CD14-positive monocyte (primary cell): ENCODE measurements at places on chromosomes 12 and 14.

DNA sequence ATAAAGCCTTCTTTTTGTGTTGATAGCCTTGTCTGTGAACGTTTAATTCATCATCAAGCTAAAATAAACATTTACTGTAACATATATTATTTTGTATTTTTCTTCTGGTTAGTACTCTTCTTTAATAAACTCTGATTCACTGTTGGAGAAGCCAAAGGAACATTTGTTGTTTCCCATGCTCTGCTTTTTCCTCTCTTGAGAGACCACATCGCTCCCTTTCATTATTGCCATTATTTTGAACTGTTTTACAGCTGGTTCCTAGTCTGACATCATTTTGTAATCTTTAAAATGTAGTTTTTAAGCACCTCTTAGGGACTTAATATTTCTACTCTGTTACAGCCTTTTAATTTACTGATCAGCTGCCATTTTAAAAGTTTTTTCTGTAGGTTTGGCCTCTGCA lies 301.8 kb downstream of the NPAS3 start:
- DNase-seq: no peak

DNA sequence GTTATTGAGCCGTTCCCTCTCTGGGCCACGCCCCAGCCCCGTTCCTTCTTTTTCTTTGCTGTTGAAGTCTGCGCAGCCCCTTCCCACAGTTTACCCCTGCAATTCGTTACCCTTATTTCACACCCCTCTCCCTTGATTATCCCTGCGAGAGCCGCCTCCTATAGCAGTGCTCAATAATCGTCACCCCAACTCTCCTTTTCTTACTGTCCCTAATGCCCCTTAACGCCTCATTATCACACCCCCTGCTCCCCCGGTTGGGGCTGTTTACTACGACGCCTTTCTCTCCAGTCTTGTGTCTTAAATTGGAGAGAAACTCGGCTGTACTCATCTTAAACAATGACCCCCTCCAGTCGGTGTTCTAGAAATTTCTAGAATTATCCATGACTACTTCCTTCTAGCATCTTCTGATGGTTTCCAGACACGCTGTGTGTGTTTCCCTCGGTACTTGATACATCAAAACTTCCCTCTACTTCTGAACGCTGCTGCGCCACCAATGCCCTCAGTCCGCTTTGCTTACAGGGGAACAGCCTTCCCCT lies 713 bp upstream of the FBXL14 start:
- DNase-seq: peak; percentile 35

- DNase-seq: peak; percentile 19
Measured at GRCh38 chr14:23154964-23155587, 28.4 kb downstream of the SLC7A8 start.

- DNase-seq: no peak
Measured at GRCh38 chr14:66606826-66607225, 98.9 kb downstream of the GPHN start.

- peak; percentile 81 for DNase-seq
Measured at GRCh38 chr12:75979181-75979580, 52.4 kb downstream of the PHLDA1 start.

DNA sequence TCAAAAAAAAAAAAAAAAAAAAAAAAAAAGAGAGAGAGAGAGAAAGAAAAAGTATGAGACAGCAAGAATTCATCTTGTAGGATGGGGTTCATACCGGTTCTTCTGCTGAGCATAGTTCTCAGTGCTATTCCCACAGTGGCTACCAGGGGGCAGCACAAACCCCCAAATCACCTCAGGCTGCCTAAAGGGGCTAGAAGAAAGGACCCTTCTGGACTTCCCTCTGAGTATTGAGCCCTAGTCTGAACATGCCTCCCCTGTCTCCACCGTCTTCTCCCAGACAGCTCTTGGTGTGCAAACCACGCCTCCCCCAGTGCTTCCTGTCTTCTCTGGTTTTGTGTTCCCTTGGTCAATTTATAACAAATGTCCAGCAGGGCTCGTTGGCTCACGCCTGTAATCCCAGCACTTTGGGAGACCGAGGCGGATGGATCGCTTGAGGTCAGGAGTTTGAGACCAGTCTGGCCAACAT lies 31.3 kb upstream of the SMUG1 start:
- no peak for DNase-seq

DNA sequence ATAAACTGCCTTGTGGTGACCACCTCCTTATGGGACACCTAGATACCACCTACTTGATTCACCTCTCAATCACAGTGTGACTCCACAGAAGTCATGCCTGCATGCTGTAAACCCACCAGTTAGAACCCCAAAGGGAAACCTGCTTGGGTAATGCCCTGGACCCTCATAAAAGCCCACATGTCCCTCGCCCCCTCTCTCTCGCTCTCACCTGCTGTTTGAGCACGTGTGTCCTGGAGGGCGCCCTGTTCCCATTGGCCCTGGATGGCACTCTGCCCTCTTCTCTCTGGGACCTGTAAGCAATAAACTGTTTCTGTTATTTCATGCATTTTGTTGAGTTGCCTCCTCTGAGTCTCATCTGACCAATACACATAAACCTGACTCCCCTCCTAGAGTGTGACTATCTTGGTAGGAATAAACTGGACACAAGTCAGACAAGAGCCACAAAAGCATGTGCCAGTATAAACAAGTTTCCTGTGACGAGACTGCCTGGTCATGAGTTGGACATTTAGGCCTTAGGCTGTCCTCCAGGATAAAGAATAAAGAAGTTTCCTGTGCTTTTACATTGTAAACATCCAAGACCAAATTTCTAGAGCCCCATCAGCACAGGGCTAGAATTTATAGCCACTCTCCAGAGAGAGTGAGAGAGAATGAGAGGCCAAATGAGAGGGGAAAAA lies 8.6 kb downstream of the IFI27L2 start:
- DNase-seq: no peak

DNA sequence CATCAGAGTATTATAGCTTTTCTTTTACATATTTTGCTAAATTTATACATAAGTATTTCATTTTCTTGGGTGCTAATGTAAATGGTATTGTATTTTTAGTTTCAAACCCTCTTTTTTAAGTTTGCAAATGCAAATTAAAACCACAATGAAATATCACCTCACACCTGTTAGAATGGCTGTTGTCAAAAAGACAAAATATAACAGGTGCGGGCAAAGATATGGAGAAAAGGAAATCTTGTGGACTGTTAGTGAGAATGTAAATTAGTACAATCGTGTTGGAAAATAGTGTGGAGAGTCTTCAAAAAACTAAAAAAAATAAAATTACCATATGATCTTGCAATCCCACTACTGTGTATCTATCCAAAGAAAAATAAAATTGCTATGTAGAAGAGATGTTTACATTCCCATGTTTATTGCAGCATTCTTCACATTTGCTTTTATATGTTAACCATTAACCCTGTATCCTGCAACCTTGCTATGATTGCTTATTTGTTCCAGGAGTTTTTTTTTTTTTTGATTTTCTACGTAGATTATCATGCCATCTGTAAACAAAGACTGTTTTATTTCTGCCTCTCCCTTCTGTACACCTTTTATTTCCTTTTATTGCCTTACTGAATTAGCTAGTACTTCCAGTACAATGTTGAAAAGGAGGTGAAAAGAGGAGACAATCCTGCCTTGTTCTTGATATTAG lies 405.4 kb upstream of the MIS18BP1 start:
- DNase-seq: no peak

- DNase-seq: peak; percentile 87
Measured at GRCh38 chr12:124774462-124775167, 89.0 kb downstream of the SCARB1 start.

GRCh38 chr14:100374876-100375265 lies 51.7 kb downstream of the SLC25A47 start:
- peak; percentile 75 for DNase-seq

GRCh38 chr12:113471619-113472171 lies at the start of gene LHX5:
TSS of gene LHX5 (minus strand) at chr12:113471871. CDS start at chr12:113471498, 373 bp downstream.
- no peak for DNase-seq

GRCh38 chr12:89212339-89212771 lies 139.9 kb downstream of the DUSP6 start:
- peak; percentile 45 for DNase-seq

- no peak for DNase-seq
Measured at GRCh38 chr14:24277071-24277470, 5.7 kb upstream of the RABGGTA start.

- no peak for DNase-seq
Measured at GRCh38 chr12:26878661-26879119, 45.7 kb upstream of the ITPR2 start.

GRCh38 chr14:64438181-64438841 lies 27.0 kb upstream of the AKAP5 start:
- no peak for DNase-seq

DNA sequence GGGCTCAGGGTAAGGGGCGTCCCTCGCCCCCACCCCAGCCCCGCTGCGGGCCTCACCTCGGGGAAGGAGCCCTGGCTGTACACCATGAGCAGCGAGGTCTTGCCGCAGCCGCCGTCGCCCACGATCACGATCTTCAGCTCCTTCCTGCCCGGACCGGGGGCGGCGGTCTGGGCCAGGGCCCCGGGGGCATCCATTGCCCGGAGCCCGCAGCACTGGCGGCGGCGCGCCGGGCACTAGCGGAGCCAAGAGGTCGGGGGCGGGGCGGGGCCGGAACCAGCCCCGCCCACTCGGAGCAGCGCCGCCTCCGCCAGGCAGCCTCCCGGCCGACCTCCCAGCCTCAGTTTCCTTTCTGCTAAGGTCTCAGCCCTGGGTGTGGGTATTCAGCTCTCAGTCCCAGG lies at the start of gene RHOF:
TSS of gene RHOF (minus strand) at position 249 of the 398 bp plus-strand sequence. CDS start at position 194, 55 bp downstream.
- peak; percentile 57 for DNase-seq

DNA sequence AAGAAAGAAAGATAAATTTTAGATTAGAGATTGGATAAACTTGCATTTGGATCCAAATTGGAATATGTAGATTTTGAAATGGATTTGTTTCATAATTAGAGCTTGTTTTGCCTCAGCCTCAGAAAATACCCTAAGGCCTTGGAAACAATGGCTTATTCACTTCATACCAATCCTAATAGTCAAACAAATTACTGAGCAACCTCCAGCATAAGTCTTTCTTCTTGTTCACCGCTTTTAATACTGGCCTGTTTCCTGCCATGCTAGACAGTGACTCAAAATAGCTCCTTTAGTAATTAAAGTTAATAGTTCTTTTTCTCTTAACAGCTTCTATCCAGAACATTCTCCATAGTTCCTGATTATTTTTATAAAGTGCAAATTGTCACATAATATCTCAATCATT lies 110.9 kb upstream of the DNM1L start:
- DNase-seq: no peak

- no peak for DNase-seq
Measured at GRCh38 chr14:61280092-61280525, 1.0 kb downstream of the TMEM30B start.

DNA sequence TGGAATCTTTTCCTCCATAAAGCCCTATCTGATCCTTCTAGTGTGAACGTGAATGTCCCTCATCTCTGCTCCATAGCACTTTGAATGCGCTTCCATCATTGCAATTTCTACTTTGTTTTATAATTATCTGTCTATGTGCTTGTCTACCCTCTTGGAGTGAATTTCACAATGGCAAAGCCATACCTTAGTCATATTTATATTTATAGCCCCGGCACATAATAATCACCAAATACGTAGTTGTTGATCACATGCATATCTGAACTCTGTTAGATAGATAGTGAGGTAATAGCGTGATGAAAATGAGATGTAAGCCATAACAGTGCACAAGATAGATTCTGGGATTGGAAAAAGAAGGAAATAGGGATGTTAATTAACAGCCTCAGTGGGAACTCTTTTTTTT lies 55.2 kb downstream of the MSRB3 start:
- DNase-seq: no peak

DNA sequence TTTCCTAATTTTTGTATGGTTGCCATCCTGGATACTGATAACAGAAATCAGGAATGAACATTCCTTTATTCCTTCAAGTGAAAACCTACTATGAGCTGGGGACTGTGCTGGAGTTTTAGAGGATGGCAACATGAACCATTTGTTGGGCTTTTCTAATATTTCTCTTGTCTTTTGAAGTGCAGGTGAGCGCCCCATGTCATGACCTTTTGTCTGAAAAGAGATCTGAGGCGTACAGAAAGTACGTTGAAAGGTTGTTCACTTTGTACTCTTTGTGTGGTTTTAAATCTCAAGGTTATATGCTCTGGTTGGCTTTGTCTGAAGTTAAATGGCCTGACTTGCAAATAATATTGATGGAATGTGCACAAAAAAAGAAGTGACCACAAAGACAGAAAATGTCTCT lies 79.0 kb downstream of the GAS2L3 start:
- DNase-seq: no peak

DNA sequence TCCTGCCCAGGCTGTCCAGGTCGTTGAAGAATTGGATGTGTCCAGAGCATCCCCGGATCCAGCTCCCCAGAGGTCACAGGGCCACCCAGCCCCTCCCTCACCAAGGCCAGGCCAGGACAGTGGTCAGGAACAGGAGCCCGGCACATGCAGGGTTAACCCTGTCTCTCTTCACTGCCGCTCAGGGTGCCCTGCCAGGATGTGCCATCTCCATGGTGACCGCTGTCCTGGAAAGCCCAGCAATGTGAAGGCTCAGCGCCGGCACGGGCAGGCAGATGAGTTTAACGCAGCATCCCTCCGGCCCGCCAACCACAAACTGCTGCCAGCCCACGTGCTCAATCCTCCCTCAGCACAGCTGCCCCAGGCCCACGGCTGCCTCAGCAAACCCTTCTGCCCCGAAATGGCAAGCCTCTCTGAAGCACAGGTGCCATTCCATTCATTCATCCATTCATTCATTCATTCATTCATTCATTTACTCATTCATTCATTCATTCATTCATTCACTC lies 4.4 kb downstream of the TMEM179 start:
- no peak for DNase-seq

GRCh38 chr12:3833670-3834310 lies 39.4 kb downstream of the PARP11 start:
- DNase-seq: no peak

GRCh38 chr12:29691161-29691854 lies 92.4 kb downstream of the TMTC1 start:
- DNase-seq: peak; percentile 82

GRCh38 chr14:89201645-89202044 lies 215.4 kb downstream of the FOXN3 start:
- no peak for DNase-seq

DNA sequence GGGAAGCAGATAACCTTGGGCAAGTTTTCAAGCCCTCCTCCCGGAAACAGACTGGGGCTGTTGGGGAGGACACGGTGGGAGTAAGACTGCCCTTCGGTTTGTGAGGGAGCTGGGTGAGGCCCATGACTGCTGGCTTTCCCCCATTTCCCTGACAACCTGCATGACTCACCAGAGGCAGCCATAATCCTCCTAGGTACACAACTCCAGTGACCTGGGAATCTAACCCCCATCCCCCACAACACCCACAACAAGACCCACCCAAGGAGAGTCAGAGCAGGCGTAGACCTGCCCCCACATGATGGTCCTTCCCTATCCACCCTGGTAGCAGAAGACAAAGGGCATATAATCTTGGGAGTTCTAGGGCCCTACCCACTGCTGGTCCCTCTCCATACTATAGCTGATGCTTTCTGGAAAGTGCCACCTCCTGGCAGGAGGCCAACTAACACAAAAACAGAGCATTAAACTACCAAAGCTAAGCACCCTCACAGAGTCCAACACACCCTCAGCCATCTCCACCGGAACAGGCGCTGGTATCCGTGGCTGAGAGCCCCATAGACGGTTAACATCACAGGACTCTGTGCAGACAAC lies 14.8 kb downstream of the DDX24 start:
- DNase-seq: no peak
